Activated CD4-positive, alpha-beta T cell treated with anti-CD3 and anti-CD28 coated beads for 36 hours (primary cell): ENCODE measurements at places on chromosomes 1 and 21.

DNA sequence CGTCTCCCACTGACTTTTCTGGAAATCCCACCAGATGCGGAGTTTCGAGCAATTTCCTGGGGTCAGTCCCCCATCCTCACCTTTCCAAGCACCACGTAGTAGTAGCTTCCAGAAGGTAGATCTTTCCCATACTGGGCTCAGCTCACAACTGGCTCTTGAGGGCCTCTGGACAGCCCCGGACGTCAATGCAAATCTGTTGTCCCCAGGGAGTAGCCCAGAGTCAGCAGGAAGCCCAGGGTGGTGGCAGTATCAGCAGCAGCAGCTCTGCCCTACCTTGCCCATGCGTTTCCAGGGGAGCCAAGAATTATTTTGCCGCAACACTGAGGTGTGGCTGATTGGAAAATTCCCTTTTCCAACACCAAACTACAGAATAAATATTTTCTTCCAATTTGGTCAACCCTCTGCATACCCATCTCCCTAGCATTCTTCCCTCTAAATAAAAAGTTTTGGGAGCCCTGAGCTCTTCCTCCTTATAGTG is 70.3 kb downstream of the CD46 start:
- DNase-seq: no peak

DNA sequence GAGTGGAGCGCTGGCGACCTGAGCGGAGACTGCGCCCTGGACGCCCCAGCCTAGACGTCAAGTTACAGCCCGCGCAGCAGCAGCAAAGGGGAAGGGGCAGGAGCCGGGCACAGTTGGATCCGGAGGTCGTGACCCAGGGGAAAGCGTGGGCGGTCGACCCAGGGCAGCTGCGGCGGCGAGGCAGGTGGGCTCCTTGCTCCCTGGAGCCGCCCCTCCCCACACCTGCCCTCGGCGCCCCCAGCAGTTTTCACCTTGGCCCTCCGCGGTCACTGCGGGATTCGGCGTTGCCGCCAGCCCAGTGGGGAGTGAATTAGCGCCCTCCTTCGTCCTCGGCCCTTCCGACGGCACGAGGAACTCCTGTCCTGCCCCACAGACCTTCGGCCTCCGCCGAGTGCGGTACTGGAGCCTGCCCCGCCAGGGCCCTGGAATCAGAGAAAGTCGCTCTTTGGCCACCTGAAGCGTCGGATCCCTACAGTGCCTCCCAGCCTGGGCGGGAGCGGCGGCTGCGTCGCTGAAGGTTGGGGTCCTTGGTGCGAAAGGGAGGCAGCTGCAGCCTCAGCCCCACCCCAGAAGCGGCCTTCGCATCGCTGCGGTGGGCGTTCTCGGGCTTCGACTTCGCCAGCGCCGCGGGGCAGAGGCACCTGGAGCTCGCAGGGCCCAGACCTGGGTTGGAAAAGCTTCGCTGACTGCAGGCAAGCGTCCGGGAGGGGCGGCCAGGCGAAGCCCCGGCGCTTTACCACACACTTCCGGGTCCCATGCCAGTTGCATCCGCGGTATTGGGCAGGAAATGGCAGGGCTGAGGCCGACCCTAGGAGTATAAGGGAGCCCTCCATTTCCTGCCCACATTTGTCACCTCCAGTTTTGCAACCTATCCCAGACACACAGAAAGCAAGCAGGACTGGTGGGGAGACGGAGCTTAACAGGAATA is 4.2 kb downstream of the TFAP2E start:
- DNase-seq: peak; percentile 74

DNA sequence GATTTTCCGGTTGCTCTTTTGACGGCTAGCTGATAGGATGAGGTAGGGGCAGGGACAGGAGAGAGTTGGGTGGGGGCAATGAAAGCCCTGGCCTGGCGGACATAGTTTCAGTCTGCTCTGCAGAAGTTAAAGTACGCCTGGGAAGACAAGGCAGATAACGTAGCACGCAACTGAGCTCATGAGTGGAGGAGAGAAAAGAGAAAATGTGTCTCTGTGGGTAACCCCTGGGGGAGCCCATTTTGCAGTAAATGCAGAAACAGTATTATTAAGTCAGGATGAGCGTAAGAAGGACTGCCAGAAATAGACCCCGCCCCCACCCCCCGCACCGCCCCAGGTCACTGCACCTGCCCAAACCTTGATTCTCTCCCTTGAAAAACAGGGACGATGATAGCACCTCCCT is 51.7 kb upstream of the TARBP1 start:
- no peak for DNase-seq

DNA sequence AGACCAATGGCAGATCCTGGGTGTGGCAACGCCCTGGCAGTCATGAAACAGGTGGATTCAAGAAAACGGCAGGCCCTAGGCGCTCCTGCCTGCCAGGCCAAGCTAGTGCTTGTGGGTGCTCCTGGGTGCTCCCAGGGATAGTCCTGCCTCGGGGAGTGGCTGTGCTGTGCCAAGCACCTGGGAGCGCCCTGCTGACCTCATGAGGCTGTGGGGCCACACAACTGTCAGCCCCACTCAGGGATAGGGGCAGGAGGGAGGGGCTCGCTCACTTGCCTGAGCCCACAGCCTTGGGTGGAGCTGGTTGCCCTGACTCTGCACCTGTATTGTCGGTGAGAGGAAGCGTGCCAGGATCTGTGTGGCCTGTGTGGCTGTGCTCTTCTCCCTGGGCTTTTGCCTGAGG is 9.4 kb downstream of the SNAP47 start:
- no peak for DNase-seq

DNA sequence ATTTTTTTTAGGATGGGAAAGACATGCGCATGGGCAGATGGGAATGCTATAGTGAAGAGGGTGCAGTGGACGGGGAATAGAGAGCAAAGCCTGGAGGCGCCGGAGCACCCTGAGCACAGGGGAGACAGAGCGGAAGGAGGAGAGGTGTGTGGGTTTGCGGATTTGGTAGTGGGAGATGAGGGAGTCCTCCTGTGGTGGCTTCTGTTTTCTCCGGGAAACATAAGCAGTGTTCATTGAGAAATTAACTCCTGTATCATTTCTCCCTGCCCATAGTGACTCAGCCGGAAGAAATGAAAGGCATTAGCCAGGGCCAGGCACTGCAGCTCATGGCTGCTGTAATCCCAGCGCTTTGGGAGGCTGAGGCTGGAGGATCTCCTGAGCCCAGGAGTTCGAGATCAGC is 4.7 kb upstream of the PTPRF start:
- DNase-seq: no peak
